ENCODE measurements at places on chromosomes 6 and 20.

DNA sequence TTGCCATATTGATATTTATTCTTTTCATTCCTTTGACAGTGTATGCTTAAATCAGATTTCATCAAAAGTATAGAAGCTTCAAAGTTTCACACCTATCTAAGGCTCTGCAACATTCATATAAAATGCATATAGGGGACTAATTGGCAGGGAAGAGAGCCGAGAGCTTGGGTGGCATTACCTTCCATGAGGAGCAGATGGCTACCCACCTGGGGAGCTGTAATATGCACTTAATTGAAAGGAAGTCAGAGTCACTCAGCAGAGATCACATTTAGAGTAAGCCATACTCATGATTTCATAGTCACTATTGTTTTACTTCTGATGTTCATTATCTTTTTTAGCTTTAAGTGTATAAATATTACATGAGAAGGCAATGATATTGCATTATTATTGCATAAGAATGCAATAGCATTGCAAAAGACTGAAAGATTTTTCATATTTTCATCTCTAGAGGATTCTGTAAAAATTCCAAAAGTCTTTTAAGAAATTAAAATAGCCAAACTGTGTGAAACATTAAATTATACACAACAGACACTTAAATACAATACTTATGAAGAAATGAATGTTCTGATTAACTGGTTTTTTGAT lies 1305.2 kb downstream of the EPHA7 start:
- no peak for DNase-seq

DNA sequence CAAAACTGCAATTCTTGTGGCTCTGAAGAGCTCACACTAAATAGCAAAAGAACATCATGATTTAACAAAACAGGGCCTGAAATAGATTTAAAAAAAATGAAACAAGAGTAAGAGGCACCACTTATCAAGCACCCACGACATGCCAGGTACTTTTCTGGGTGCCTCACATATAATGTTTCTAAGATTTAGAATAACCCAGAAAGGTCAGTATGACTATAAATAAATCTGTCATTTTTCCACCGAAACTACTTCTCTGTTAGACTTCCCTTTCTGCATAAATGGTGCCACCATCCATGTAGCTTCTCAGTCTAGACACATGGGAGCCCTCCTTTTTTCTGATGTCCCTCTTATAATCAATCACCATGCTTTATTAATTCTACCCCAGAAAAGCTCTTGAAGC lies 652.4 kb upstream of the CHD6 start:
- DNase-seq: no peak

DNA sequence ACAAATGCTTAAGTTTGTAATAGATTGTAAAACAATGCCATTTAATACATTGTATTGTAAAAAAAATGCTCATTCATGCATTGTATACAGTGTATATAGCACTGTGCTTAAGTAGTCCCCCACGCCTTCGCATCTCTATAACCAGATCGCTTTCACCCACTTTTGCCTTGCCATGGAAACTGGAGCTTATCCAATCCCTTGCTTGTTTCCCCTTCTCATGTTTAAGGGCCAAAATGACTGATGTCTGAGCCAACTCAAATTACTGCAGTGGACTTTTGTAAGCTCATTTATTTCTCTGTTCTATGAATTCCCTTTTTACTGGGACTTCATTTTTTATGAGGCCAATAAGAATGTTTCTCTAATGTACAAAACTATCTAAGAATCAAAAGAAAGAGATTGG lies 730.9 kb upstream of the GJE1 start:
- DNase-seq: no peak

DNA sequence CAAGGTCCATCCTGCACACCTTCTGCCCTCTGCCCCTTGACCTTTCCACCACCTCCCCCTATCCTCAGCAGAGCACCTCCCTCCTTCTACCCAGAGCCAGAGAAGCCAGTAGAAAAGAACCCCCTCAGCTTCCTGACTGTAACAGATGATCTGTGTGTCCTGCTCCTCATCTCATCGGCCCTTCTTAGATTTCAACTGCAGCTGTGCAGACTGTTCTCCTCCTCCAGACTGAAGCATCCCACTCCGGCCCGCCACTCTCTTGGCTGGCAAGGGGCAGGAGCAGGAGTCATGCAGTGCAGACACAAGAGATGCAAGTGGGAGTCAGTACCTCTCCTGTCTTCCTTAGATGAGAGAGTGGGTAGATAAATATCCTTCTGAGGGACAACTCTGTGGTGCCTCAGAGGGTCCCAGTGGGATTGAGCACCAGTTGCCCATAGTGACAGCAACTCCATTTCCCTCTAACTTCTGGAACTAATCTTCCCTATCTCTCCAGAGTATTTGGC lies 163.5 kb upstream of the MLN start:
- no peak for DNase-seq

DNA sequence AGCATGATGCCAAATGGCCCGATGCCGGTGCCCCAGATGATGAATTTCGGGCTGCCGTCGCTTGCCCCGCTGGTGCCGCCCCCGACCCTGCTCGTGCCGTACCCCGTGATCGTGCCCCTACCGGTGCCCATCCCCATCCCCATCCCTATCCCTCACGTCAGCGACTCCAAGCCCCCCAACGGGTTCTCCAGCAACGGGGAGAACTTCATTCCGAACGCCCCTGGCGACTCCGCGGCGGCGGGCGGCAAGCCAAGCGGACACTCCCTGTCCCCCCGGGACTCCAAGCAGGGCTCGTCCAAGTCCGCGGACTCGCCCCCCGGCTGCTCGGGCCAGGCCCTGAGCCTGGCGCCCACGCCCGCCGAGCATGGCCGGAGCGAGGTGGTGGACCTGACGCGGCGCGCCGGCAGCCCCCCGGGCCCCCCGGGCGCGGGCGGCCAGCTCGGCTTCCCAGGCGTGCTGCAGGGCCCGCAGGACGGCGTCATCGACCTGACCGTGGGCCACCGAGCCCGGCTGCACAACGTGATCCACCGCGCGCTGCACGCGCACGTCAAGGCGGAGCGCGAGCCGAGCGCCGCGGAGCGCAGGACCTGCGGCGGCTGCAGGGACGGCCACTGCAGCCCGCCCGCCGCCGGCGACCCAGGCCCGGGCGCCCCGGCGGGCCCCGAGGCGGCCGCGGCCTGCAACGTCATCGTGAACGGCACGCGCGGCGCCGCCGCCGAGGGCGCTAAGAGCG lies 144.6 kb downstream of the SOBP start:
- DNase-seq: no peak

DNA sequence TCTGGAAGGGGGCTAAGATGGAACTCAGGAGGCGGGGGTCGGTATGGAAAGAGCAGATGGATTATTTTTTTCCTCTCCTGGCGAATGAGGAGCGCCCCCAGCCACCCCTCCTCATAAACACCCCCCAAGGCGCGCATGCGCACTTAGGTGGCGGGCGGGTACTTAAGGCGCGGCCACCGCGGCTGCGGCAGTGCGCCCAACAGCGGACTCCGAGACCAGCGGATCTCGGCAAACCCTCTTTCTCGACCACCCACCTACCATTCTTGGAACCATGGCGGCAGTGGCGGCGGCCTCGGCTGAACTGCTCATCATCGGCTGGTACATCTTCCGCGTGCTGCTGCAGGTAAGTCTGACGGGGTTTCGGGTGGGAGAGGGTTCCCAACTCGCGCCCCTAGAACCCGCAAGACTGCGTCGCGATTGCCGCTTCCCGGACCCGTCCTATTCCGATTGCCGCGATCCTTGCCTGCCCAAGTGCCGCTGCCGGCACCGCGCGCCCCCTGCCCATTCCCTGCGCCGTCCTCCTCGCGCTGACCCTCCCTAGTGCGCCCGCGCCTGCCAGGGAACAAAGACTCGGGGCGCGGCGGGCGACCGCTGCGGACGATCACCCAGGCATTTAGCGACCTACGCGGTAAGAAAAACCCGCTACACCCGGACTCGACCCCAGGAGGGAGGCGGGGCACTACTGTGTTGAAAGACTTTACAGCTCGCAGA lies at the start of gene NNAT:
Gene NNAT (plus strand): TSS at position 190 of the 711 bp plus-strand sequence. CDS start 82 bp downstream, at position 272.
- no peak for DNase-seq

- DNase-seq: no peak
These were observed 58.8 kb downstream of the ZBTB9 start for GRCh38 chr6:33513213-33513612.

GRCh38 chr6:55825402-55826051 lies 49.9 kb downstream of the BMP5 start:
- DNase-seq: peak; percentile 6

DNA sequence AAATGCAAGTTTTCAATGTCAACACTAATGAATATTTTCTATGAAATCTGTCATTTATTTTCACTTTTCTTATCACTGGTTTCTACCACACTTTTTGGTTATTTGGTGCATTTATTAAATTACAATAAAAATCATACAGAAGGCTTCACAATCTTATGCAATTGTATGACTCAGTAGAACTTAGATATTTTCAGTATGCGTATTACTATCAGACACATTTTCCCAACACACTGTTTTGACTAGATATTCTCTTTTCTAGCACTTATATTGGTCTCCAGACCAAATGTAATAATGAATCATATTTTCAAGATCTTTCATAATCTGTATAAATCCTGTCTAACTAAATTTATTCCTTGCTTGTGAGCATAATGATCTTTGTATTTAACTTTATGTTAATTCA lies 74.1 kb downstream of the FAM83B start:
- no peak for DNase-seq

DNA sequence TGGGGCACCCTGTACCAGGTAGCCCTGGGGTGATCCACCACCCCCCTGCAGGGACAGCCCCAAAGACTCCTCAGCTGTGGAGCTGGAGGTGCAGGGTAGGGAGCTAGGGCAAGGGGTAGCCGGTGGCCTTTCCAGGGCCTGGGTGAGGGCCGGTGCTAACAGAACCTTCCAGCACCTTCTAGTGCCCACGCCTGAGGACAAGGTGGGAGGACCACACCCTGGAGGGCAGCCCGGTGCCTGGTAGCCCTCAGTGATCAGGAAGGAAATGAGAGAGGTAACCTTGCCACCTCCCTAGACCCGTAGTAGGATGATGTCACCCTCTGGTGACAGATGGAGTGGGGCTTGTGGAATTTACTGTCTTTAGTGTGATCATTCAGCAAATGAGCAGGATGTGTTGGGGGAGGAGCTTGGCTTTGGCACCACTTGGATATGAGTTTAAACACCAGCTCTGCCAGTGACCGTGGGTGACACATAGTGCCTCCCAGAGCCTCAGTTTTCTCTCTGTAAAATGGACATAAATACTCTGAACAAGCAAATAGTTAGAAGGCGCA lies 187.7 kb downstream of the NFATC2 start:
- DNase-seq: no peak

DNA sequence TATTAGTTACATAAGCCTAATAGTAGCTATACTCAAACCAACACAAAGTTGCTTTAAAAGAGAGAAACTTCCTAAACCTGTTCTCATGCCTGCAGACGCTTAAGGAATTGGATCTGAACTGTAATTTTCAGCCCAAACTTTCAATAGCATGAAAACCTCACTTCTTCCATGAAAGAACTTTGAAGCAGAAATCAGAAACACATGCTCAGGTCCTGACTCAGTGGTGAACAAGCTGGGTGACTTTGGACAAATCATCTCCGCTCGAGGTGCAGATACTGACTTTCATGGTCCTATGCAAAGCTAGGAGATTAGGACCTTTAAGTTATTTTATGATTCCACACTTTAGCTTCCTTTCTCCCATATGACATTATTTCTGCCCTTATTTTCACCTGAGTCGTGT lies 36.5 kb downstream of the NOX3 start:
- peak; percentile 26 for DNase-seq

GRCh38 chr20:24309596-24309995 lies 159.8 kb upstream of the SYNDIG1 start:
- DNase-seq: no peak

- no peak for DNase-seq
These were observed 377.0 kb downstream of the CDH4 start for GRCh38 chr20:61628901-61629601.

- DNase-seq: no peak
These were observed 2.3 kb downstream of the TOX2 start for GRCh38 chr20:43916881-43917371.

GRCh38 chr6:22929311-22929985 lies 360.1 kb downstream of the HDGFL1 start:
- DNase-seq: no peak

- DNase-seq: no peak
These were observed 106.3 kb downstream of the ADTRP start for GRCh38 chr6:11672256-11672655.

- DNase-seq: no peak
These were observed 18.3 kb downstream of the GHRH start for GRCh38 chr20:37243076-37243936.

- no peak for DNase-seq
These were observed 8.5 kb upstream of the SPAG4 start for GRCh38 chr20:35607003-35607735.

DNA sequence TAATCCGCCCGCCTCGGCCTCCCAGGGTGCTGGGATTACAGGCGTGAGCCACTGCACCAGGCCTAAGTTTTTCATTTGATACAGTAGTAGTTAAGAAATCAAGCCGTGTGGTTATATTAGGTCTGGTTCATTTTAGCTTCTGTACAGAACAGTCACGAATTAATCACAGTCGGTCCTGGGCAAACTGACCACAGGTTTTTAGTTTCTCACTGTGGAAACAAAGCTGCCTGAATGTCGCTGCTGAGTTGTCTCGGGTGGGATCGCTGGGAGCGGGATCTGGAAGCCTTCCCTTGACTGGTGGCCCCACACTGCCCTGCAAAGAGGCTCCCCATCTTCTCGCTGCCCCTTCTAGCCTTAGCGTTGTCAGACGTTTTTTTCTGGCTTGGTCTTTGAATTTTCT lies 18.6 kb downstream of the UCKL1 start:
- DNase-seq: no peak

GRCh38 chr6:152119831-152120230 lies 312.3 kb downstream of the ESR1 start:
- DNase-seq: no peak

DNA sequence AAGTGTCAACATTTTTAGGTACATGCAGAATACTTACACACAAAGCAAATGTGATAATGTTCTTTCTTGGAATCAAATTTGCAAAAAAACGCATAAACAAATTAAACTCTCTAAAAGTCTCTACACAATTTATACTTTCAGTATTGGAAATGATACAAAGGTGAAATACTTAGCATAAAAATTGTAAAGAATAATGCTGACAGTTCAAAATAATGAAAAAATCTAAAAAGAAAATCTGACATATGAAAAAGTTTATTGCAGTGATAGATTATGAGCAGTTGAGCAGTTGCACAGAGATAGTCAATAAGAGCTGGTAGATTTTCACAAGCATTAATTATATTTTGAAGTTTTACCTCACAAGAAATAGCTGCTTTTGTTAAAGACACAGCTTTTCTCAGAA lies 1176.4 kb upstream of the EYS start:
- DNase-seq: no peak

DNA sequence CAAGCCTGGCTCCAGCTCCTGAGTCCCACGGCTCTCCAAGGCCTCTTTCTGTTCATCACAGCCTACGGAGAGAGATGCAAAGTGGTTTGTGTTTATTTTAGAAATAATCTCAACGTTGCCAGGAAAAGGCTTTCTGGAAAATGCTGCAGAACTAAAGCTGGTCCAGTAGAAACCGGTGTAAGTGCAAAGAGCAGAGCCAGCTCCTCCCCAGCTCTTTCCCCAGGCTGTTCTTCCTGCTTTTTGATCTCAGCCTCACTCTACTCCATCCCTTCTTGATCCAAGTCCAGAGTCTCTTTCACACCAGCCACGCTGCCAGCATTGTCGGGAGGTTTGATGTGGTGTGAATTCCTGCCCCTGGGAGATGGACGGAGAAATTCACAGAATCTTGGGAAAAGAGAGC lies 69.8 kb downstream of the TMEM170B start:
- DNase-seq: no peak

- no peak for DNase-seq
These were observed 78.3 kb upstream of the CLDN20 start for GRCh38 chr6:155185544-155185943.

- DNase-seq: no peak
These were observed 31.2 kb downstream of the RREB1 start for GRCh38 chr6:7138921-7139358.

Data from AG08396 (cell line).